ENCODE measurements at places on chromosomes 3 and 15.

- no peak for DNase-seq
Measured at GRCh38 chr3:182138393-182138792, 426.7 kb downstream of the SOX2 start.

GRCh38 chr3:174951498-174952005 lies 92.4 kb downstream of the NAALADL2 start:
- DNase-seq: no peak

- no peak for DNase-seq
Measured at GRCh38 chr15:73624530-73624929, 8.7 kb downstream of the NPTN start.

GRCh38 chr3:60177726-60178125 lies 1073.5 kb downstream of the FHIT start:
- DNase-seq: no peak

- no peak for DNase-seq
Measured at GRCh38 chr15:70541511-70541910, 221.8 kb downstream of the UACA start.

GRCh38 chr3:22366781-22367180 lies 615.8 kb upstream of the ZNF385D start:
- no peak for DNase-seq

GRCh38 chr3:112637700-112638099 lies 3.2 kb downstream of the CCDC80 start:
- no peak for DNase-seq

DNA sequence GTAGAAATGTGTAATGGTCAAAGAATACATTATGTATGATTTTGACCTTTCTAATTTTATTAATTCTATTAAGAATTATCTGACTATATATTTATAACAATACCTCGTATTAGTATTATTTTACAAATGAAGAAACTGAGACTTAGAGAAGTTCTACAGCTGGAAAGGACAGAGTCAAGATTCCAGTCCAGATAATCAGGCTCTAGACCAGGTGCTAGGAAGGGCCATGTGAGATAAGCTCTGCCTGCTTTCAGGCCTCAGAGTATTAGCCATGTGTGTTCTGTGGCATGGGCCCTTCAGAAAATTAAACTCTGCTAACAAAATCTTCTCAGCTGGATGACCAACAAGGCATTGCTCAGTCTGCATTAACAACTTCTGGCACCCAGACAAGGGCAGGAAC lies 87.5 kb downstream of the CD200R1L start:
- no peak for DNase-seq

DNA sequence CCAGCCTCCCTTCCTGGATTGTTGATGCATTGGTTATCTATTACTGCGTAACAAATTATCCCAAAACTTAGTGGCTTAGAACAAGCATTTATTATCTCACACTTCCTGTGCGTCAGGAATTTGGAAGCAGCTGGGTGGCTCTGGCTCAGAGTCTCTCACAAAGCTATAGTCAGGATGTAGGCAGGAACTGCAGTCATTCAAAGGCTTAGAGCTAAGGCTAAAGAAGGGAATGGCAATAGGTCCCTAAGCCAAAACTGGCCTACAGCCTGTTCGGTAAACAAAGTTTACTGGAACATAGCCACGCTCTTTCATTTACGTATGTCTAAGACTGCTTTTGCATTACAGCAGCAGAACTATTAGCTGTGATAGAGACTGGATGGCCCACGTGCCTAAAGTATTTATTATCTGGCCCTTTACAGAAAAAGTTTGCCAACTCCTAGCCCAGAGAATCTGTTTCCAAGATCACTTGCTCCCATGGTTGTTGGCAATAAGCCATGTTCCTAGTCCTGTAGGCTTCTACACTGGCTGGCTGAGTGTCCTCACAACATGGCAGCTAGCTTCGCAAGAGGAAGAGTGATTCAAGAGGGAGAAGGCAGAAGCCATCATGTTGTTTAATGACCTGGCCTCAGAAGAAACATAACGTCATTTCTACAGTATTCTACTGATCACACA lies 132.4 kb downstream of the SNRK start:
- DNase-seq: no peak

- DNase-seq: no peak
Measured at GRCh38 chr3:184836090-184836822, 24.3 kb downstream of the VPS8 start.

- no peak for DNase-seq
Measured at GRCh38 chr3:58404396-58404795, 29.2 kb downstream of the PDHB start.

DNA sequence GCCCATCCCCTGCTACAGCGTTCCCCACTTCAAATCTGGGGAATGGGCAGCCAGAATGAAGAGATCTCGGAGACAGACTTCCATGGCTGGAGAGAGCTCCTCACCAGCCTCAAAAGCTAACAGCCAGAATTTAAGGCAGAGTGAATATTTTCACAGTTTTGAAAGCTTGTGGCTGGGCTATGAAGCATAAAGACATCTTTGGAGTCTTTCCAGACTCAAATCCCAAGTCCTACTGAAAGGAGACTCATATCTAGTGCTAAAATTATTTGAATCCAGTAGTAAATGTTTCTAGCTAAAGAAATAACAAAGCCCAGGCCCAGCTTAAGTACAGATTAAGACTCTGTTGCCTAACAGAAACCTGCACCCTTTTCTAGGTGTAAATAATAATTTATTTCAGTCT lies 628.4 kb upstream of the ALCAM start:
- no peak for DNase-seq
